ENCODE measurements at places on chromosomes 7 and 10. TPM values are rescaled to one million over a fixed set of nuclear protein-coding genes. Genes with fewer than 3 reads are reported as not detected.
A peak's percentile ranks its signal among the peaks of the same experiment; 100 is the strongest.

The MPP7 gene
- total RNA-seq, result 5.4 TPM

The CYP2C18 gene
- total RNA-seq, result not detected

DNA sequence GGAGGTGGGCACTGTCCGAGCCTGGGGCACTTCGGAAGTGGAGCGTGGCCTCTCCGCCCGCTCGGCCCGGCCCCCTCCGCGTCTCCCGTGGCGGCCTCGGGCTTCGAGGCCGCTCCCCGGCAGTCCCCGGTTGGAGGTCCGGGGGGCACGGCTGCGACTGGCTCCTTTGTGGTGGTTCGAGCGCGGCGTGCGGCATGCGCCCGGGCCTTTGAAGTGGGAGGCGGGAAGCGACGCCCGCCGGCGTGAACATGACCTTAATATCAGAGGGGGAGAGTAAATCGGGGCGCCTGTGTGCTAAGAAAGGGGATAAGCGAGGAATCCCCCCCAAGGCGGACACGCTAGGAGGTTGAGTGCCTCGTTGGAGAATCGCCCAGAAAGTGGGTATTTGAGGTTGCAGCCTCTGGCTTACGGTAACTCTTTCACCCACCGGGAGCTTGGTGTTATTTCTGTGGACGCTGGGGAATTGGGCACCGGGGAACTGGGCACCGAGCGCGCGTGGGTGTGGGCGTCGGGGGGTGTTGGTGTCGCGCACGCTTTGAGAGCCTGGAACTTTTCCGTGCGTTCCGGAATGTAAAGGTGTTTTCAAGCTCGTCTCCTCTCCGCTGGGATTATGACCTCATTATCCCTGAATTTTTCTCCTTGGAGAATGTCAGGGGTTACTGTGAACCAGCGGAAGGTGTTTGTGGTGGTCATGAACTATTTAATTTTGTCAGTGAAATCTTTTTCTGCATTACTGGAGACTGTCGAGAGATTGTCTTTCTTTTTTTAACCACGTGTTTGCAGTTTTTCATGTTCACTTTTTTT lies 660 bp downstream of the SUV39H2 start:
- DNase-seq, result peak; percentile 29

DNA sequence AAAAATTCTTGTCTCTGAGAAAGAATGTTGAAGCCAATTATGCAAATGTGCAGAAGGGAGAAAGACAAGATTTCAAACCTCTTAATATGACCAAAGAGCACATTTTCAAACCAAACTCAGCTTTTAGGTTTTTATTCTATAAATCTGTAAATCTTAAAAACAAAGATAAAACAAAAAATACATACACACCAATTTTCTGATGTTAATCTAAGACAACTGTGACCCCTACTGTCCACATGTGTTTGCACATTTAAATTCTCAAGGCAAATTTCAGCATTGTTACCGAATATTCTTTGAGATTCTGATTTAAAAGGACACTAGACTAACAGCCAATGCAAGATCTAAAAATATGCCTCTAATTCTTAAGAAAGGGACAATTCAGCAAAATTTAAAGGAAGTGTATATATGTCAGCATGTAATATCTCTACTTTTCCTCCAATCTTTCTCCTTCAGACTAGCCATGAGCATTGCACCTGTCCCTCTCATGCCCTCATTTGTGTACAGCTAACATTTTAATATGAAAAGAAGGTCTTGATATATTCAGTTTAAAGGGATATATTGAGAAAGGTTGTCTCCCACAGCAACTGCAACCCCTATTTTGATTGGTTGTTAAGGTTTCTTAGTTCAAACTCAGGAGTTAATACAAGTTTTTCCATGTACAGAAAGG lies 417.9 kb downstream of the IPMK start:
- DNase-seq, result peak; percentile 38

DNA sequence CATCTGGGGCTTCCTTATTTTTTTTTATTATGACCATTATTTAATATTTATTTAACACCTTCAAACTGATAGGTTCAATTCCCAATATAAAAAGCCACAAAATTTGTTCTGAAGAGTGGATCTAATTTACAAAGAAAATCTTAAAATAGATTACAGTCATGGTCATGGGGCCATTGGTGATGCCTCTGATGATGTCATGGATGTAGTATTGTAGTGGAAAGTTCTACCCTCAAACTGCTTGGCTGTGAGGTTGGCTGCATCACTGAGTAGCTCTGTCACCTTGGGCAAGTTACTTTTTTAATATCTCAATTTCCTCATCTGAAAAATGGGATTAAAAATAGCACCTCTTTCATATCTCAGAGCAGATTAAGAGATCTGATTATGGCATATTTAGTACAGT lies 128.5 kb downstream of the DKK1 start:
- no peak for DNase-seq

DNA sequence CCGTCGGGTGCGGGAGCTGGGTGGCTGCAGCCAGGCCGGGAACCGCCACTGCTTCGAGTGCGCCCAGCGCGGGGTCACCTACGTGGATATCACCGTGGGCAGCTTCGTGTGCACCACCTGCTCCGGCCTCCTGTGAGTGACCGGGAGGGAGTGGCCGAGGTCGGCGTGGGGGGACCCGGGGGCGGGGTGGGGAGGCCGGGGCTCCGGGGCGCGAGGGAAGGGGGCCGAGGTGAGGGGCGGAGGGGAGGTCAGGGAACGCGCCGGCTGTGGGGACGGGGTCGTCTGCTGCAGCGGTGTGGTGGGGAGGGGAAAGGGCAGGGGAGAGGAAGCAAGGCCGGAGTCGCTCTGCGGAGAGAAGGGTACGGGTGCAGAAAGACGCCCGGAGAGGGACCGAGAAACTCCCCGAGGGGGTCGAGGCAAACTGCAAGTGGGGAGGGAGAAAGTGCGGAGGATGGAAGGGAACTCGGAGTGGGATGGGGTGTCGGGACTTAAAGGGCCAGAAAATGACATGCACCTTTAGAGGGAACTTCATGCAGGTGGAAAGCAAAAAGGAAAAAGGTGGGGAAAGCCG lies 518 bp downstream of the AGFG2 start:
- no peak for DNase-seq

- DNase-seq, result no peak
These were observed 244.3 kb downstream of the PHF14 start for GRCh38 chr7:11217848-11218565.

DNA sequence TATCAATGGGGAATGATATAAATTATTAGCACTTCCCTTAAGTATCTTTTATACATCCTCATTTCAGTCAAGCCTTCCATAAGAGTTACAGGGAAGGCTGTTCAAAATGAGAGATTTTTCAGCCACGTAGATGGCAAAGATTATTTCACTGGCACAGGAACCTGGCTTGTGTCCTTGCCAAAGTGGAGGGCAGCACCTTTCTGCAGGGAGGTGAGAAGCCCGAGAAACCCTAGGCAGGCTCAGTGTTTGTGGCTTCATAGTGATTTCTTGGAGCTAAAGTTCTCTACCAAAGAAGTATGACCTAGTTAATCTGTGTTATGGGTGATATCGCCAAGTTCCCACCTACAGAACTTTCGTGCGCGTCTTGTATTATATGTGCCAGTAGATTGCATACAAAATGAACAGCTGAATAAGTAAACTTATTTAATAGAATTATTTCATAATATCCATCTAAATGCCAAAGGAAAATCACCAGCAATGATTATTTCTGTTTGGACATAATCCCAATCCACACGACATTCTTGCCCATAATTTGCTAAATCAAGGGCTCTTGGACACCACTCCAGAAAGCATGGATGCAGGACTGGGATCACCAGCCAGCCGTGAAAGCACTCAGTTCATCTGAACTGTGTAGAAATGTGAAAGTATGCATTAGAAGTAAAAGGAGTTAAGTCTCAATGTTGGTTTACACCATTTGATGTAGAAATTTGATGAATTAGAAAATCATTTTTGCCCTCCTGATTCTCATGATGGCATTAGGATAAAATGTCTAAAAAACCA lies 150.4 kb upstream of the RNF32 start:
- DNase-seq, result no peak

DNA sequence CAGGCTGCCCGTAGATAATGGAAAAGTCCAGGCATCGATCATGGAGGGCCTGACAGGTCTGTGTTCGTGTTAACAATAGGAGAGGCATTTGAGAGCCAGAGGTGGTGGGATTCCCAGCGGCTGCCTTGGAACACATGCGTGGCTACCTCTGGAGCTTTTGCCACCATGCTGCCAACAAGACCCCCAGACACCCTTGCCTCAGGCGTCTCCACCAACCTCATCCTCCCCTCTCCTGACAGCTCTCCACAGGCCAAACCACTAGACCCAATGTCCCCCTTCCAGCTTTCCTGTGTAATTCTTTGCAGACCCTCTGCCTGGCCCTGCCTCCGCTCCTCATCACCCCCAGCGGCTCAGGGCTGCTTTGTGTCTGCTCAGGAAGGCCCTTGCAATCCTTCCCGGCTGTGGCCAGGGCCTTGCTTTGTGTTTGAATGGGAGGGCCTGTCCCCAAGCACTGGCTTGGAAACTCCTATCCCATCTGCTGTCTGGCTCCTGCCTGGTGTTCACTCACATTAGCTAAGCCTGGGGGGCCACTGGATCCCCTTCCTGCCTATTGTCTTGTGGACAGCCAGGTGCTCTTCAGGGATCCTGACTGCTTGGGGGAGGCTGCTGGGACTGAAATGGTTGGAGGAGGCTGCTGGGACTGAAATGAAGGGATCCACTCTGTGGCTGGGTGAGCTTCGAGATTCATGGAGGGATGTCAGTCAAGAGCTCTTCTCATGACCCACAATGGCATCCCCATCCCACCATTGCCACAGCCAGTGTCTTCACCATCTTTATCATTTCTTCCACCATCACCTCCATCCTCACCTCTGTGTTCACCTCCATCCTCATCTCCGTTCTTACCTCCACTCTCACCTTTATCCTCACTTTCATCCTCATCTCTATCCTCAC lies 60.8 kb upstream of the ELN start:
- no peak for DNase-seq

DNA sequence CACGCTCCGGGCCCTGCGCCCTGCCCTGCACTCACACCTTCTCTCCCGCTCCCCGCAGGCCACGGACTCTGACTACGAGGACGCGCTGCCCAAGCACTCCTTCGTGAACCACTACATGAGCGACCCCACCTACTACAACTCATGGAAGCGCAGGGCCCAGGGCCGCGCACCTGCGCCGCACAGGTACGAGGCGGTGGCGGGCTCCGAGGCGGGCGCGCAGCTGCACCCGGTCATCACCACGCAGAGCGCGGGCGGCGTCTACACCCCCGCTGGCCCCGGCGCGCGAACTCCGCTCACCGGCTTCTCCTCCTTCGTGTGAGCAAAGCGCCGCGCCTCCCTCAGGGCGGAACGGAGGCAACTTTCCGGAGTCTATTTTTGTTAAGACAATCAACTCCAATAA lies 417.0 kb upstream of the FOXK1 start:
- no peak for DNase-seq
